ENCODE measurements at places on chromosomes 13 and 19.

- DNase-seq, result no peak
These were observed 1.4 kb upstream of the C2CD4C start for GRCh38 chr19:410243-410781.

- DNase-seq, result no peak
These were observed 352.0 kb downstream of the MYO16 start for GRCh38 chr13:108981407-108981806.

DNA sequence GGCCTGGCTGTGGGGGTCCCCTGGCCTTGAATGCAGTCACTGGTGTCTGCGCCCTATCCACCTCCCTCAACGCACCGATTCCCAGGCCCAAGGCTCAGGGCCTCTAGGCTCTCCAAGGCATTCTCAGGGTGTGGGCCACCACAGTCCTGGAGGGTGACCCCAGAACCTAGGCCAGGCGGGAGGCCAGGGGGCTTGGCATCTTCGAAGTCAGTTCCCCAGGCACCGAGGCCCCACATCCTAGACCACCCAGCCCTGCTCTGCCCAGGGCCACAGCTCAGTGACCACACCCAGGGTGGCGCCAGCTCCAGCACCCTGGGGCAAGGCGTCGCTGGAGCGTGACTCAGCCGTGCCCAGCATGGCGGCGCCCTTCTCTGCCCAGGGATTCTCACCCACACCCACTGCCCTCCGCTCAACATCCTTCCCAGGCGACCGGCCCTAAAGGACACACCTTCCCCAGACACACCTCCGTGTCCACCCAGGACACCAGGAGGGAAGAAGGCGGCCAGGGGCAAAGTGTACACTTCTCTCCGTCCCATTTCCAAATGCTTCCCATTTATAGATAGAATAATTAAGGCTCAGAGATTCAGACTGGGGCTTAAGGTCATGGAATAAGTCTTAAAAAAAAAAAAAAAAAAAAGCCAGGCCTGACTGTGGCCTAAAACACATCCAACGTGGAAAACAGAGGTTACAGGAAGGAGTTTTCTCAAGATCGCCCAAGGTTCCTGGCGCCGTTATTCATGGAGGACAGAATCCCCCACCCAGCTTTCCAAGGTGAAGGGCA is 36.4 kb upstream of the NANOS3 start:
- DNase-seq, result no peak

DNA sequence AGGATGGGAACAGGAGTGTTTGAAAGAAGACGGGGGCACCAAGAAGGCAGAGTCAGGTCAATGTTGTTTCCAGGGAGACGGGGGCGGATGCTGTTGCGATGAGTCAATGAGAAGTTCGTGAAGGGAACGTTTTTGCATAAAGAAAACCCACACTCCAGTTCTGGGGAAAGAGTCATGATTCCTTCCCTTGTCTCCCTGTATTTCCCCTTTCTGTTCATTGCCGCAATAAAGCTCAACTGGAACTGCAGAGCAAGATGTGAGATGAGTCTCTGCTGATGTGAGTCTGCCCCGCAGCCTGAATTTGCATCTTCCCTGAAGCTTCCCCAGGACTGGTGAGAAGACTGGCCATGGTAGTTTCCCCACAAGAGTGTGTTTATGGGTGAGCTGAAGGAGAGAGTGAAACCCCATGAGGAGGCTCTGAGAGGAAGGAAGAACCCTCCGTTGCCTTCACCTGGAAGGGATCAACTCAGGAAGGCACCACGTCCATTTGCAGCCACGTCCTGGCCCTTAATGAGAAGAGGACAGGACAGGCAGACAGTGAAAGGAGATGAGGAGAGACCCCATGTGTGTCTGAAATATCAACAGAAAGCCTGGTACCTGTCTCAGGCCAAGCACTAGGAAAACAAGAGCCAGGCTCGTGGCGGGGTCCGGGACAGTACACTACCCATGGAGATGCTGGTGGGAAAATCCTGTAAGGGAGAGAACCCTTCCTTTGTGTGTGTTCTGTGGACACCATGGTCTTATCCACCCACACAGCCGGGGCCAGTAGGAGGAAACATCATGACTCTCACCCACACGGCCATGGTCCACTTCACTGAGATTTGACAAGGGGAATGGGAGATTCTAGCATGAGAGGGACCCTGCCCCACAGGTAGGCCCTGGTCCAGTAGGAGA is 13.7 kb downstream of the LILRA1 start:
- no peak for DNase-seq

DNA sequence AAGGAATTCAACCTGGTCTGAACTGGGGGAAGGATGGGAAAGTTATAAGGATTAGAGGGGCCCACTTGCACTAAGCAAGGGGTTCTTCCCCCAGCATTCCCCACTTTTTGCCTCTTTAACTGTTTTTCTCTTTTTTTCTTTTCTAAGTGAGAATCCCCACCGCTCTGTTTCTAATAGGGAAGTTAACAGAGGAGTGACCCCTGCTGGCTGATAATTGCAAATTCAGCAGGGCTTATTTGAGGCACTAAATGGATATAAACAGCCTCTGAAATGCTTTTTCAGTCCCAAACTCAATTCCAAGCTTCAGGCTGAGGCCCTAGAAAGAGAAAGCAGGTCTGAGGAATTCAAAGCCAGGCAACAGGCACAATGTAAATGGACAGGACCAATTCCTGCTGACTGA is 38.2 kb upstream of the CEACAM21 start:
- DNase-seq, result no peak
